ENCODE measurements at places on chromosomes 13 and 19.

- DNase-seq, result no peak
Observed at GRCh38 chr19:52665027-52665426, 26.9 kb upstream of the ZNF83 start.

DNA sequence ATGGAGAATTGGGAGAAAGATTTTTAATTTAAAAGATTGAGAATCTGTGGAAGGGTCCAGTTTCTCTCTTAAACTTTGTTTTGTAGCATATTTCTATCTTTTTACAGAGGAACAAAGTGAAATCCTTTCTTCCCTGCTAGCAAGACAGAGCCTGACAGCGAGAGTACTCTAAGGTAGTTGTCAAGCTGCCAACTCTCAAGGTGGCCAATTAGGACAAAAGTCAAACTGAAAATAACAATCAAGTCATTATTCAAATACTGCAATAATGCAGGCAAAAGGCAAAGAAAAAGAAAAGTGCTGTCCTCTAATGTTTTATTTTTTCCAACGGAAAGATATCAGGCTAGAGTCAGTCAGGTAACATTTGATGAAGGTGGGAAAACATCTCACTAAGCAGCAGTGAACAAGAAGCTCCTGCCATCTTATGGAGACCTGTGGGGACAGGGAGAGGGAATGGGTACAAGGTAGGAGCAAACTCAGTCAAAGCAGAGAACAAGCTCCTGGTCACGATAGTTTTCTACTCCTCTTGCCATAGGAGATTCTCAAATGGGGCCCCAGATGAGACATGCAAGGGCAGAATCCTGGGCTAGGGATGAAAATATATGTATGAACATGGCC, 801.9 kb upstream of the SLITRK1 start:
- no peak for DNase-seq

GRCh38 chr19:56966225-56966696, 125.7 kb upstream of the PEG3 start:
- DNase-seq, result no peak

GRCh38 chr13:62280590-62280989, 864.9 kb upstream of the PCDH20 start:
- no peak for DNase-seq

DNA sequence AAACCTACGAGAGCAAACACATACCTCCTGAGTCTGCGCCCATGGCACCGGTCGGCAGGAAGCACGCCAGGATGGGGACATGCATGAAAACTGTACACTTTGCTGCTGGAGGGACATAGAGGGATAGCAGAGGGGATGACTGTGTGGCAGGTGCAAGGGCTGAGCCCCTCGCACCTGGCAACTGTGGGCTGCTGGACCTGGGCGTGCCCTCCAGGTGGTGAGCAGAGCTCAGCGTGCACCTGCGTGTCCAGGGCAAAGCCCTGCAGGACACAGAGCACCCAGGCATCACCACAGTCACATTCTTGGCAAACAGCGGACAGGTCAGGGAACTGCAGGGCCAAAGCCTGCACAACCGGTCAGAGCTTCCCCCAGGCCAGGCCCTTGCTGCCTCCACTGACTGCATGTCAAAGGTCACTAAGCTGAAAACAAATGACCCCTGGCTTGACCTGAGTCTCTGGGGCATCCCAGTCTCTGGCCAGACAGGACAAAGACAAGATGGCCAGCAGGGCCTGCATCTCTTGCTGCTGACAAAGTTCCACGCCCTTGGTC, 9.0 kb upstream of the ISYNA1 start:
- no peak for DNase-seq

DNA sequence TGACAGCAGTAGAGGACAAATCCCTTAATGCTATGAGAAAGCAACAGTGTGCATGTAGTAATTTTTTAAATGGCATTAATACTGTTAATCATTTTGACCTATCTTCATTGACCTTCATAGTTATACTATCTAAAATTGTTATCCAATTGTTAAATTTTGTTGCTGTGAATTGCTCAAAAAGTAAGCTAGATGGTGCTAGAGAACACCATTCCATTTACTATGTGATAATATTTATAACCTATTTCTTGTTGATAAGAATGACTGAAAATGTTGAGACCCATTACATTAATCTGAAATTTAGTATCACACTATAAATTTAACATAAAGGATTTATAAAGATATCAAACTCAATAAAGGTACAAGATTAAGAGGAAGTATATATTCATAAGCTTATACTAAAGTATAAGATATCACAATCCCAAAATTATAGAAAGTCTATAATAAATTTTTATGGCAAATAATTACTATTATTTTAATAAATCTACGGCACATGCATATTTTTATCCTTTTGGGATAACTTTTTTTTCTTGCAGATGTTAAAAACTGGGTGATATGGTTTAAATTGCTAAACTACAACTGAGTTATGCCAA, 1573.3 kb downstream of the PCDH9 start:
- DNase-seq, result no peak

DNA sequence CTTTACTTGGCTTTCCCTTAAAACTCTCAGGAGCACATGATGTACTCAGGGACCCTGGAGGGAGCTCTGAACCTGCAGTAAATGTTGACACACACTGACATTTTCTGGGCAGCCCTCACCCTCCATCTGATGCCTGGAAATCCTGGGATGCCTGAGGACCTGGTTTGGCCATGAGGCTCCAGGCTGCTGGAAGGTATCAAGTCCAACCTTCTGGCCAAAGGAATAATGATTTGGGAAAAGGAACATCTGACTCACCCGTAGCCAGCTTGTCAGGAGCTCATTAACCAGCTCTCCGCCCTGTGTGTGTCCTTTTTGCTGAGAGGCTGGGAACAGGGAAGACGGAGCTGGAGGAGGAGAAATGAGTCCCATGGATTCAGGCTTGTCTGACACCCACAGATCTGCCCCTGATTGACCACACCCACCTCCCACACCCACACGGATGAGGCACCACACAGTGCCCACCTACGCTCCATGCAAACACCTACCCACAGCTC, 10.3 kb downstream of the ZNF558 start:
- no peak for DNase-seq

GRCh38 chr13:34437873-34438272, 504.2 kb upstream of the NBEA start:
- DNase-seq, result no peak

- no peak for DNase-seq
Observed at GRCh38 chr13:34358811-34359513, 541.0 kb downstream of the RFC3 start.

GRCh38 chr19:5339198-5339949, 1.2 kb downstream of the PTPRS start:
- DNase-seq, result no peak

DNA sequence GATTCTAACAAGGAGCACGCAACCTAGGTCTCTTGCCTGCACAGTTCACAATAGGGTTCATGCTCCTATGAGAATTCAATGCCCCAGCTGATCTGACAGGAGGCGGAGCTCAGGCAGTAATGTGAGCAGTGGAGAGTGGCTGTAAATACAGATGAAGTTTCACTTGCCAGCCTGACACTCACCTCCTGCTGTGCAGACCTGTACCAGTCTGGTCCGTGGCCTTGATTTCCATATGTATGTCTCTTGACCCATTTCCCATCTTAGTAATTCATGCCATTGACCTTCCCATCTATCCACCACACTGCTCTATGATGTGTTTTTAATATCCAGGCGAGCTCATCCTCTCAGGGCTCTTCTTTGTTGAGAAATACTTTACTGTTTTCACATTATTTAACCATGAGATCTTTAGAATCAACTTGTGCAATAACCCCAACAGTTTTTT, 95.2 kb downstream of the LRCH1 start:
- DNase-seq, result no peak

DNA sequence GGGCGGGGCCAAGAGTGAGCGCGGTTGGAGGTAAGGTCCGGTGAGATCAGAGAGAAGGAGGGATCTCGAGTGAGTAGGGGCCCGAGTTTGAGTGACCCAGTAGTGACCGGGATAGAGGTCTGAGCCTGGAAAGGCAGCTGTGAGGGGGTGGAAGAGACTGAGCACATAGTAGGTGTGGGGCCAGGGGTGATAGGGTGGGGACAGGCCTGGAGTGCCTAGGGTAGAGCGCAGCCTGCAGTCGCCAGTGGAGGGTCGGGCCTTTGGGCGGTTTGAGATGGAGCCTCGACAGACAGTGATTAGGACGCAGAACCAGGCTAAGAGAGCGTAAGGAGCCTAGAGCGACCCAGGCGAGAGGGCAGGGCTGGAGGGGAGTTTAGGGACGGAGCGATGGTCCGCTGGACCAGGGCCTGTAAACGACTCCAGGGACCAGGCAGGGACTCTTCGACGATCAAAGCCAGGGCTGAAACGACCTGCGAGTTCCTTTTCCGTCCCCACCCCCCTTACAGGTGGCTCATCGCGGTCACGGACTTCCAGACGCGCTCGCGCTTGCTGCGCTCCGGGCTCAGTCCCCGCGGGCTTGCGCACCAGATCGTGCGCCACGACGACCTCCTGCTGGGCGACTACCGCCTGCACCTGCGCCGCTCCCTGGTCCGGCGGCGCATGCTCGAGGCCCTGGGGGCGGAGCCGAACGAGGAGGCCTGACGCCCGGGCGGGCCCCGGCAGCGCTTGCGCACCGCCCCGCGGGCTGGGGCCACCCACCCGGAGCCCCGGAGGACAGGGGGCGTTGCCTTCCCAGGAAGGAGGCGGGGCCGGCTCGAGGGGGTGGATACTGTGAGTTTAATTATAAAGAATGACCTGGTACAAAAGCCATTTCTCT, 9.4 kb downstream of the C19orf81 start:
- DNase-seq, result peak; percentile 34

DNA sequence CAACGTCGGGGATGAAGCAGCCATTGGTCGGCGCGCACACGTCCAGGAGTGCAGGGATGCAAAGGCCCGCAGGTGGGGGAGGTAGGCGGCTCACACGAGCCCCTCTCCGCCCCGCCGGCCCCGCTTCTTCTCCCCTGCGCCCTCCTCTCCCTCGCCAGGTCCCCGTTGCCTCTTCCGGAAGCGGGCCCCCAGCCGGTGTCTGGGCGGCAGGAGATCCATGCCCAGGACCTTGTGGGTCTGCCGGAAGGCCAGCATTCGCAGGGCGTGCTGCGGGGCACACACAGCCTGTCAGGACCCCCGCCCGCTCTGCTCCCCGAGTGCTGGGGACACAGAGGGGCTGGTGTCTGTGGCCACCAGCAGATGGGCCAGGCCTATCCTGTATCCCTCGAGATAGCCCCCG, 19.7 kb upstream of the MATK start:
- no peak for DNase-seq

DNA sequence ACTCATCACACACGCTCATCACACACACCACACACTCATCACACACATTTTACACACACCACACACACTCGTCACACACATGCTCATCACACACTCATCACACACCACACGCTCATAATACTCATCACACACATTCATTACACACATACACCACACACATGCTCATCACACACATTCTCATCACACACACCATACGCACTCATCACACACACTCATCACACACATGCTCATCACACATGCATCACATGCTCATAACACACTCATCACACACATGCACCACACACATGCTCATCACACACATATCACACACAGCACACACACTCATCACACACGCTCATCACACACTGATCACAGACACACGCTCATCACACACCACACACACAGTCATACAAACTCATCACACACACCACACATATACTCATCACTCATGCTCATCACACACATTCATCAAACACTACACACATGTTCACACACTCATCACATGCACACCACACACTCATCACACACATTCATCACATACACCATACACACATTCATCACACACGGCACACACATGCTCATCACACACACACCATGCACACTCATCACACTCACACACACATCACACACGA, 247.1 kb upstream of the SGCG start:
- no peak for DNase-seq

DNA sequence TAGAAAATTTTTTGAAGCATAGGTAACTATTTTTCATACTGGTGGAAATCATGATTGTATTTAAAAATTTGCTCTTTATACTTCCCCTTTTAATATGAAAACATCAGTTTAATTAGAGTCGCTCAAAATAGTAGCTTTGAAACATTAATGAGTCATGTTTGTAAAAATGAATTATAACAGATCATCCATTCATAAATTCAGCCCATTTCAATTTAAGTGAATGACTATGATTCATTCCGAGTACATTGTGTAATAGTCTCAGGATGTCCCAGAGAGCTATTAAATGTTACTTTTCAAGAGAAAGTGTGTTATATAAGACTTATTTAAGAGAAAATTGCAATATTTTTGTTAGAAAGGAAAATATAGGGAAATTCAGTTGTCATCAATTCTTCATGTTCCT, 111.0 kb downstream of the FNDC3A start:
- DNase-seq, result no peak
